ENCODE measurements at places on chromosomes 13 and 19. TPM values are rescaled to one million over a fixed set of nuclear protein-coding genes. Genes with fewer than 3 reads are reported as not detected.

The CRLF1 gene
- 68.1 TPM for total RNA-seq

The DACH1 gene
- not detected for total RNA-seq

The APOE gene
- total RNA-seq, result 2.0 TPM

The ANGPTL8 gene
- total RNA-seq, result not detected

The VSTM2B gene
- not detected for total RNA-seq

The OR7D2 gene
- total RNA-seq, result not detected

The PDE4A gene
- 10.0 TPM for total RNA-seq

The SYNE4 gene
- 0.20 TPM for total RNA-seq

The ZNF154 gene
- 8.1 TPM for total RNA-seq

The KIR3DL2 gene
- total RNA-seq, result not detected

The SHFL gene
- 27.1 TPM for total RNA-seq

The THOP1 gene
- 70.6 TPM for total RNA-seq

The GRIK5 gene
- 3.2 TPM for total RNA-seq

The PSG4 gene
- 0.36 TPM for total RNA-seq

The PRR36 gene
- not detected for total RNA-seq

The PRTN3 gene
- not detected for total RNA-seq

The CHAMP1 gene
- total RNA-seq, result 12.8 TPM

The ZNF835 gene
- total RNA-seq, result 0.65 TPM

The CYP4F22 gene
- total RNA-seq, result not detected

The PGLYRP1 gene
- total RNA-seq, result not detected

The TNFSF13B gene
- total RNA-seq, result 8.2 TPM

The SIGLEC7 gene
- not detected for total RNA-seq

The PRR22 gene
- total RNA-seq, result 0.13 TPM

The TMC4 gene
- total RNA-seq, result 0.20 TPM

The PCSK4 gene
- 0.92 TPM for total RNA-seq

The NLRP4 gene
- total RNA-seq, result not detected

The SIGLEC8 gene
- total RNA-seq, result not detected

The WDR87 gene
- total RNA-seq, result not detected

The LAIR1 gene
- total RNA-seq, result not detected

The SIAH3 gene
- not detected for total RNA-seq

The FEM1A gene
- total RNA-seq, result 12.4 TPM

The CGB2 gene
- not detected for total RNA-seq

The HRC gene
- total RNA-seq, result 0.65 TPM

The TIMM50 gene
- total RNA-seq, result 52.6 TPM

The FBN3 gene
- total RNA-seq, result not detected

The HNRNPA1L2 gene
- 3.1 TPM for total RNA-seq

The ARHGEF1 gene
- 39.2 TPM for total RNA-seq

The SERTM1 gene
- not detected for total RNA-seq

The FOSB gene
- 5.7 TPM for total RNA-seq

The TEKTIP1 gene
- not detected for total RNA-seq

The MISP gene
- total RNA-seq, result 0.10 TPM

The C19orf38 gene
- 0.65 TPM for total RNA-seq

The HCN2 gene
- 2.4 TPM for total RNA-seq

The URAD gene
- not detected for total RNA-seq

The KIR3DL1 gene
- not detected for total RNA-seq

The ENOX1 gene
- total RNA-seq, result 5.5 TPM

The CLDND2 gene
- total RNA-seq, result not detected

The LSM4 gene
- total RNA-seq, result 85.4 TPM

The CYP4F3 gene
- total RNA-seq, result not detected

The MAST3 gene
- total RNA-seq, result 8.5 TPM

The SIGLEC9 gene
- not detected for total RNA-seq

The ATP5F1D gene
- 32.8 TPM for total RNA-seq

Data from smooth muscle cell of the pulmonary artery (primary cell).